NCI-H1092 (cell line): ENCODE measurements at places on chromosomes 7 and 10.
A peak's percentile ranks its signal among the peaks of the same experiment; 100 is the strongest.

GRCh38 chr7:149598721-149599308 is 101.2 kb upstream of the ZNF746 start:
- DNase-seq, result no peak

DNA sequence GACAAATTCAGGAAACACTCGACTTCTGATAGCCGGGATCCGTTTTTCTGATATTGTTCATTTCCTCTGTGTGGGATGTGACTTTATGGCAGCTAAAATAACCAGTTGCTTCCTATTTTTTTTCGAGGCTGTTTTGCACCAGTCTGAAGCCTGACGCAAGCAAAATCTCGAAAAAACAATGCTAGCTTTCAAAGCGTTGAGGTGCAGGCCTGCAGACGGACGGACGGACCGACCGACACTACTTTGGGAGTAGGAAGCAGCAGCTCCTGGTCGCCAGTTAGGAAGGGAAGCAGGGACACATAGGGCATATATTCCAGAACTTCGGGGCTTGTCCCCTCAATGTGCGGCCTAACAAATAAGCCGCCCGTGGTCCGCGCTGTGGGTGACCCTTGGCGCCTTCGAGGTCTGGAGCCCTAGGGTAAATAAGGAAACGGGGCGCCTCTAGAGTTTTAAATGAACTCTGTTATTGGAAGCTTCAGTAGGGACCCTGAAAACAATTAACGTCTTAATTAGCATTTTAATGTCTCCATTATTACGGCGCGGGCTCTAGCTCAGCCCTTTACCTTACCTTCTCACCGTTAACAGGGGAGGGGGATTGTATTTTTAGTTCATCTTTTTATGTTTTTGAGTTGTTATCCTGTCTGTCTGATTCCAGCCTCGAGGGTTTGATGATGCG is 1.3 kb downstream of the HHEX start:
- no peak for DNase-seq

DNA sequence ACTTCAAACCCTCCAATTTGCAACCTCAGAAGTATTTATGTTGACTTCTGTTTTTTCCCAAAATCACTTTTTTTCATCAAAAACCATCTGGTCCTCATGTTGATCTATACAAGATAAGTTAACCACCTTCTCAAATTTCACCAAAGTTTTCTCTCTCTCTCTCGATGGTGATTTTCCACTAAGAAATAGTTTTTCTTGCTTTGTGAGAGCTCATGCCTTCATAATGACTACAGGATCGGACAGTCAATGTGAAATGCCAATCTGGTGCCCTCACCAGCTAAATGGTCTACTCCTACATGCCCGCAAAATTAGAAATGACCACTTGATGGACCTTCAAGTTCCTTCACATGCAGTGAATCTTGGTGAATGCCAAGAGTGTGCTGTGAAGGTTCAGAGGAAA is 40.4 kb downstream of the CNNM1 start:
- no peak for DNase-seq

- no peak for DNase-seq
Measured at GRCh38 chr10:89296220-89296648, 5.6 kb upstream of the IFIT2 start.

DNA sequence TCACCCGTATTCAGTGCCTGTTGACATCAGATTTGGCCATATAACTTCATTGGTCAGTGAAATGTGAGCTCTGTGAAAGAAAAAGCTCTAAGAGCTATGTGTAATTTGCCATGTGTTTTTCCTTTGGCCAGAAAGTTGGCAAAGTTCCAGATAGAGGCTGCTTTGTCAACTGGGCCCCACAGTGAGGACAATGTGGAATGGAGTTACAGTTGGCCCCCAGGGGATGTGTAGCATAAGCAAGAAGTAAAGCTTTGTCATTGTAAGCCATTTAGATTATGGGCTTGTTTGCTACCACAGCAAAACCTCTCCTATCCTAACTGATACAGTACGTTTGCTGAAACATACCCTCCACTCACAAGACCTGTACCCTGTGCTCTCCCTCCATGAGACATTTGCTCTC is 119.1 kb upstream of the HABP2 start:
- DNase-seq, result no peak

DNA sequence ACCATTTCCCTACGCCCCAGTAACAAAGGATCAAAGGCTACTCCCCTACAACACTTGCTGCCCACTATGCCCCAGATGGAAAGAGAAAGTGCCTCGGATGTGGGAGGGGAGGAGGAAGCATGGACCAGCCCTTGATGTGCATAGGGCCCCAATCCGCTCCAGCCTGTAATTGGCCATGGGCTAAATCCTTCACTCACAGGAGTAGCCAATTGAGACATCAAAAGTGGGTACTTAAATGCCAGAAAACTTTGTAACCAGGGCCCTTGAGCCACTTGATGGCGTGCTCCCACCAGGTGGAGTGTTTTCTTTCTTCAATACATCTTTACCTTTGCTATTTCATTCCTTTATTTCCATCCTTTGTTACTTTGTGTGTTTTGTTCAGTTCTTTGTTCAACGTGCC is 500.5 kb upstream of the LRRN3 start:
- no peak for DNase-seq

GRCh38 chr10:115045499-115045898 is 47.7 kb upstream of the ATRNL1 start:
- DNase-seq, result no peak

GRCh38 chr7:154451480-154452457 is 399.6 kb downstream of the DPP6 start:
- peak; percentile 14 for DNase-seq

GRCh38 chr10:22620140-22620857 is 94.1 kb downstream of the PIP4K2A start:
- DNase-seq, result no peak

DNA sequence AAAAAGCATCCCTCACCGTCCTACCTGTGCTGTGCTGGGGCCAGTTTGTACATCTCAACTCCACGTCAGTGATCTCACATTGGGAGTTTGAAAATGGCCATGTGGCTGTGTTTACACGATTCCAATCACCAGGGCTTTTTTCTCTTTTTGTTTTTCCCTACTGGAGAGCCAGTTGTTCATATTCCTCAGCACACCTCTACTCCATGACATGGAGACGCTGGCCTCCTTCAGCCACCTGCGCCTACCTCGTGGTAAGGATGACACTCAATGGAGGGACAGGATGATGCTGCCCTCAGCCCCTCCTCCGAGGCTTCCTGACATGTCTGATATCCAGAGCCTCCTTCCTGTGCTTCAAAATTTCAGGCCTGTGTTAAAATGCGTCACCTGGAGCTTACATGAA is 10.3 kb downstream of the CLRN3 start:
- DNase-seq, result no peak

DNA sequence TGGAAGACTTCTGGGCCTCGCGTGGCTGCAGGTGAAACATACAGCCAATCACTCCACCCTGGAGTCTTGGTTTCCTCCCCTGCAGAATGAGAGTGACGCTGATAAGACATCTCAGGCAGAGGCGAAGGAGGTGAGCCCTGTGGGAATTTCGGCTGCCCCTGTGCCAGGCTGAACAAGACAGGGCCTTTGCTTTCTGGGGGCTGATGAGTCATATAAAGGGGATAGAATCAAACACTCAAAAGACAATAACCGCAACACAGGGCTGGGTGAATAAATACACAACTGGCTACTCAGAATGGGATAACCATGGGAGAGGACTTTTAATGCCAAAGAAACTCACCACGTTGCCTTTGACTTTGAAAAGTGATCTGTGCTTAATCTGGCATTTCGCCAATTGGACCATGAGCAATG is 143.8 kb downstream of the KCNMA1 start:
- no peak for DNase-seq

GRCh38 chr10:51950371-51950995 is 251.1 kb upstream of the CSTF2T start:
- DNase-seq, result no peak

DNA sequence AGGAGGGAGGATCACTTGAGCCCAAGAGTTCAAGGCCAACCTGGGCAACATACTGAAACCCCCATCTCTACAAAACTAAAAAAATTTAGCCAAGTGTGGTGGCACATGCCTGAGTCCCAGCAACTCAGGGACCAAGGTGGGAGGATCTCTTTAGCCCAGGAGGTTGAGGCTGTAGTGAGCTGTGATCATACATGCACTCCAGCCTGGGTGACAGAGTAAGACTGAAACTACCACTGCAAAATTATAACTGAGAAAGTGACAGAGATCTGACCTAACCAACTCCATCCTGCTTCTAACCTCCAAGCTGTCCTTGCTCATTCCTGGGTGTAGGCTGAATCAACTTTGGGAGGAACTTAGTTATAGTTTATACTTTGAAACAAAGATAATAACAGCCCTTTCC is 59.4 kb downstream of the HTR7 start:
- no peak for DNase-seq

- DNase-seq, result no peak
Measured at GRCh38 chr10:36367362-36367761, 725.3 kb upstream of the FZD8 start.

GRCh38 chr10:71457908-71458307 is 61.2 kb downstream of the CDH23 start:
- no peak for DNase-seq

- DNase-seq, result no peak
Measured at GRCh38 chr10:11336722-11337162, 274.7 kb downstream of the USP6NL start.

- no peak for DNase-seq
Measured at GRCh38 chr10:10128387-10128786, 889.3 kb upstream of the CELF2 start.

DNA sequence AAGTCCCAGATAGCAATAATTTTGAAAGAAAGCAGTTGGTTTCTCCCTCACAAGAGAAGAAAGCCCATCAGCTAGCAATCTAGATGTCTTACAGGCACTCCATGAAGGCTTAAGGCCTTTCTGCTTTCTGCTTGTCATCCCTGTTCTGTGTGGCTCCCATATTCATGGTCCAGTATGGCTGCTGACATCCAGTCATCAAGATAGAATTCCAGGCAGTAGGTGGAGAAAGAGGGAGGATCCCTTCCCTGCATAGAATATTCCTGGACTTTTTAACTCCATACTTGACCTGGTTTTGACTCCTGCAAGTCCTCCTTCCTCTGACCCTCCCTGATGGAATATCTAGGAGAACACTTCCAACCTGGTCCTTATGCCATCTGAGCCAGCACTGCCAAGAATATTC is 389.9 kb upstream of the AKR1E2 start:
- no peak for DNase-seq

- DNase-seq, result no peak
Measured at GRCh38 chr10:79222186-79222585, 125.1 kb upstream of the PPIF start.

- DNase-seq, result no peak
Measured at GRCh38 chr10:46068905-46069304, 22.8 kb upstream of the MSMB start.

DNA sequence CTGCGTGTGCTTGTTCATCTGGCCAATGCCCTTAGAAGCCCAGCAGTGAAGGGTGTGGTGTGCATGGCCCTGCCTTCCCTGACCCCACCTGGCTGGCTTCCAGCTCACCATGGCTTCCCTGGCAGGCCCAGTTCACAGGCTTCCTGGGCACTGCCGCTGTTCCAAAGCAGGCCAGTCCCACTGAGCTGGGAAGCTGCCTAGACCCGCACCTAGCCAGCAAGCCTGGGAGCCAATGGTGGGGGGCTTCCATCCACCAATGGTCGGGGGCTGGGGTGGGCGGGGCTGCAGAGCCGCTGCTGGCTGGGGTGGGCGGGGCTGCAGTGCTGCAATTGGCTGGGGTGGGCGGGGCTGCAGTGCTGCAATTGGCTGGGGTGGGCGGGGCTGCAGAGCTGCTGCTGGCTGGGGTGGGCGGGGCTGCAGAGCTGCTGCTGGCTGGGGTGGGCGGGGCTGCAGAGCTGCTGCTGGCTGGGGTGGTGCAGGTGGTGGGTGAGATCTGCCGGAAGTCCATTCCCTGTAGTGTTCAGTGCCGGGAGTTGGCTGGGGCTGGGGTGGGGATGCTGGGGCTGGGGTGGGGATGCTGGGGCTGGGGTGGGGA is 12.4 kb downstream of the CALY start:
- DNase-seq, result peak; percentile 52

- peak; percentile 23 for DNase-seq
Measured at GRCh38 chr10:21732067-21732772, 198.2 kb downstream of the MLLT10 start.

GRCh38 chr7:140646931-140647647 is 6.5 kb upstream of the DENND2A start:
- peak; percentile 71 for DNase-seq

DNA sequence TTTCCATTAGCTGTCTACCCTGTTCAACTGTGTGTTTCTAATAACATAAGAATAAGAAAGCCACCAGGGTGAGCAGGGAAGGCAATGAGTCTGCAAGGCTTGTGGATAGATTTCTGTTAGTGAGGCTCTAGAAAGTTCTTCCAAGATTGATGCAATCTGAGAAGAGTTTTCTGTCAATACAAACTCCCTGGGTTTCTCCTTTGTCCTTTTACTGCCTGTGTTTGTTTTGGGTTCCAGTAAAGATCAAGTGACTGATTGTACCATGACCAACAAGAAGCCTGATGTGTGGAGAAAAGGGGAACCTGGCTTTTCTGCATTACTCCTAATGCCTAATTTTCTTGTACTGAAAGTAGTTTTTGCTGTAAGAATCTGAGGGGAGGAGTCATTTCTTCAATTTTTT is 139.9 kb downstream of the CFTR start:
- DNase-seq, result no peak

- DNase-seq, result no peak
Measured at GRCh38 chr10:114436941-114437340, 32.6 kb upstream of the AFAP1L2 start.

- DNase-seq, result no peak
Measured at GRCh38 chr10:22658745-22659410, 55.5 kb downstream of the PIP4K2A start.

DNA sequence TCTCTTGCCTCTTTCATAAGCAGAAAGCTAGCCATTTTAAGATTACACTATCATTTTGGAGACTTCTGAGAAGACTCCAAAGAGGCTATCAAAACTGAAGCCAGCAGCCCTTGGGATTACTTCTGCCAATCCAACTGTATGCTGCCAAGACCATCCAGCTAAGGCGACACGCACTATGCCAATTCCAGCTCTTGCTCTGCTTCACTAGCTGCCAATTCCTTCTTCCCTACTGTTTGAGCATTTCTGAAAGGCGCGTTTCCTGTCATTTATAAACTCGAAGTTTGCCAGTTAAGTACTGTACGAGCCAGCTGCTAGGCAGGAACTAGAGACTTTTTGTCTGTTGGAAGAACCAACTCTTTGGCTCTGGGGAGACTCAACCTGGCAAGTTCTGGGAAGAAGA is 36.5 kb downstream of the MALSU1 start:
- no peak for DNase-seq

DNA sequence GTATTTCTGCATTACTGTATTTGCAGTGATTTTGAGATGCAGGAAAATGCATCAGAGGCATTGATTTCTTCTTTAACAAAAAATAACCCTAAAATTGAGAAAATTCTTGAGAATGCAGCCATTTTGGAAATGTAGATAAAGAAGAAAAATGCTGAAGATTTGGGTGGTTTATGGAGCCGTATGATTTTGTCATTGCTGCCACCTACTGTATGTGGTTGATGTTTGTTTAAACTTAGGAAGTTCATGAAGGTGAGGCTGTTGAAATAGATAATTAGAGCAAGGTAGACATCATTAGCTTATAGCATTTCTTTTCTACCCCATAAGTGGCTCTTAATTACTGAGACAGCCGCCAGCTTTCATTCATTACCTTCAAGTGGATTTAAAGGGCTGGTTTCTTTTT is 92.1 kb upstream of the SAMD8 start:
- no peak for DNase-seq
